ENCODE measurements at places on chromosomes 11 and 22.

DNA sequence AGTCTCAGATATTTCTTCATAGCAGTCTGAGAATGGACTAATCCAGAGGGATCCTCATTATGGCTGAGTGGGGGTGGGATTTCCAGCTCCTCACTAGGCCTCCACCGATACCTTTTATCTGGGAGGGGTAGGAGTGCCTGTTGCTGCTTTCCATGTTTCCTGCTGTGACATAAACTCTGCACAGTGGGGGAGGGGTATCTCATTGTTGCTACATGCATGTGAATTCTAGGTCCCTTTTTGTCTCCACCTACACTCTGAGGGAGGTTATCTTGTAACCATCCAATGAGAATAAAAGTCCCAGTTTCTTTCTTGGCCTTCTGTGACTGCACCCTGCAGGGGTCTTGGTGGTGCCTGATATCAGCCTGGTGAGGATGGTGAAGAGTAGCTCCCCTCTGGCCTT, 60.5 kb downstream of the ADAMTS15 start:
- DNase-seq = no peak

- DNase-seq = no peak
These were observed 41.7 kb downstream of the HORMAD2 start for GRCh38 chr22:30121960-30122359.

DNA sequence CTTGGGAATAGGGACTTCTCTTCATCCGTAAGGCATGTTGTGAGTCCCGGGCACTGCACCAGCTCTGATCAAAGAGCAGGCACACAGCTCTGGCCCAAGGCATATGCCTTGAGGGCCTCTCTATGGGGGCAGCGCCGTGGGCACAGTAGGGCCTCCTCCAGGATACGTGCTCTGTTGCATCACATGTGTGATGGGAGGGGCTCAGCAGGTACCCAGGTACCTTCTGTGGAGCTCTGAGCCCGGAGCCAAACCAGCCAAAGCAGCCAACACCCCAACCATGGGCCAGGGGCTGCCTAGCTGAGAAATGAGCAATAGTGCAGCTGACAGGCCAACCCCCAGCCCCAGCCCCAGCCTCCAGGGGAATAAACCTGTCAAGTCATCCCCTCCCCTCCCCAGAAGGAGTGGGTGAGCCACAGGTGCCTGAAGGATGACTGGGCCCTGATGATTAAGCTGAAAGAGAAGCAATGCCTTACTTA, 79.7 kb upstream of the SHISAL1 start:
- DNase-seq = no peak

DNA sequence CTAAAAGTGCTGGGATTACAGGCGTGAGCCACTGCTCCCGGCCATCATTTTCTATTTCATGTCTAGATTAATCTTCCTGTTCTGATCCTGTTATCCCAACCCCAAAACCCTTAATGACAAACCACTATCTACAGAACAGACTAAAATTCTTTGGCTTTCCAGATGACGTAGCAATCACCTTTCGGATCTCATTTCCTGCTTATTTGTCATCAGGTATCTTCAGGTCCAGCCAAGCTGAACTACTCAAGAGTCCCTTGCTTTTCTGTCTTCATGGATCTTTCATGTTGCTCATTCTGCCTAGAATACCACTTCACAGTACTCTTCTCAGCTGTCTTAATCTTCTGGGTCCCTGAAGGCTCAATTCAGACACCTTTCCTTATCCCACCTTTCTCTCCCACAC, 27.4 kb upstream of the IPO7 start:
- no peak for DNase-seq

GRCh38 chr11:35911013-35911412, 32.8 kb upstream of the LDLRAD3 start:
- no peak for DNase-seq

DNA sequence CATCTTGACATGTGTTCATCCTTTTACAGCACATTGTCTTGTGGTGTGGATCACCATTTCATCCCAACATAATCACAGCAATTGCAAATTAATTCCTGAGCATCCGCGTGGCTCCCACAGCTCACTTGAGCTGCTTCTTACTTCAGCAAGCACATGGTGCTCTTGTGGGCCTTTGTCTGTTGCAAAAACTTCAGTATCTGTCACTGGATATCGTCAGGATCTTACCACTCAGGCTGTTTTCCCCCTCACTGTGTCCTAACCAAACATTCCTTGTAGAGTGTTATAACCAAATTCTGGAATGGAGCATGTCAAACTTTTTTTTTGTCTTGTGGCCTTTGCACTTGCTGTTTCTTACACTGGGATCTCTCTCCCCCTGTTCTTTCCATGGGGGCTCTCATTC, 683.1 kb upstream of the ARHGAP42 start:
- DNase-seq = no peak

DNA sequence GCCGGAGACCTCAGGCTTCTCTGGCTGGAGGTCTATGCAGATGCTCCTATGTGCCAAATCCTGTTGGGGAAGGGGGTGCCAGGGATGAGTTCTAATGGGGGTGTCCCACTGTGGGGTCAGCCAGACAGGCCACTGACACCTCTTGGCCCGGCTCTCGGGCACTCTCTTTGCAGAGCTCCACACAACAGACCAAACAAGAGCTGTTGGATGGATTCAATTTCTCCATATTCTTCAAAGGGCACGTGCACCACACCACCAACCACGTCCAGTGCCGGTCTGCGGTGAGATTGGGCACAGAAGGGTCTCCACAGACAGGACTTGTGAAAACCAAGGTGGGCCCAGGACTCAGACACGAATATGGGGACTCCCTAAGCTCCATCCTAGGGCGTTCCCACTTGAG, 2.2 kb upstream of the RGL4 start:
- DNase-seq = no peak

- DNase-seq = peak; percentile 44
These were observed 30.8 kb downstream of the GNB1L start for GRCh38 chr22:19823902-19824211.

DNA sequence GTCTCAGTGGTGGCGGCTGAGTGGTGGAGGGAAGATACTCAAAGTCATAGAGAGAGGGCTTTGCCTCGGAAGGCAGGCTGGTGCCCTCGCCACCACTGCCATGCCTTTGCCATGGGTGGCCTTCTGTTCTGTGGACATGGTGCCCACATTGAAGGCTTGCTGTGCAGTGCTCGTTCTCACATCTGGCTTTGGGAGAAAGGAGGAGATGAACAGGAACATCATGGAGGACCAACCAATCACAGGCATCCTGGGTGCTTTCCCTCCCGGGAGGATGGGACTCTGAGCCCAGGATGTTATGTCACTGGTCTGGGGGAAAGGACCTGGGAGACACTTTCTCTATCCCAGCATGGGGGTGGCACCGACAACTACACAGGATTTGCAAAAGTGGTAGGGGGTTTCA, 82.3 kb upstream of the NARS2 start:
- DNase-seq = no peak

DNA sequence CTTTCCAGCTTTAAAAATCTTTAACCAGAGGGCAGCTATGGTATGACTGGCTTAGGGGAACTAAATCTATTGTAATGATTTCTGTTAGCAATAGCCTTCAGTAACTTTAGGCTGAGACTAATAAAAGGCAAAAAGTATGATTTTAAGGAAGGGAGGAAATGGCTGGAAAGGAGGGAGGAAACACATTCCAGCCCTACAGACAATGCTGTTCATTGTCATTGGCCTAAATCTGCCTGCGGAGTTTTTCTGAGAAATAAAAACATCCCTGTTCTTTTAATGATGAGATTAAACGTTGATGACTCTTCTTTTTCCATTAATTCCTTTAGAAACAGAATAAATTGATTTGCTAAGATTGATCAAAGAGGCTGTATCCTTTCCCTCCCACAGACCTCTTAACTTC, 99.6 kb upstream of the GRAMD1B start:
- no peak for DNase-seq

DNA sequence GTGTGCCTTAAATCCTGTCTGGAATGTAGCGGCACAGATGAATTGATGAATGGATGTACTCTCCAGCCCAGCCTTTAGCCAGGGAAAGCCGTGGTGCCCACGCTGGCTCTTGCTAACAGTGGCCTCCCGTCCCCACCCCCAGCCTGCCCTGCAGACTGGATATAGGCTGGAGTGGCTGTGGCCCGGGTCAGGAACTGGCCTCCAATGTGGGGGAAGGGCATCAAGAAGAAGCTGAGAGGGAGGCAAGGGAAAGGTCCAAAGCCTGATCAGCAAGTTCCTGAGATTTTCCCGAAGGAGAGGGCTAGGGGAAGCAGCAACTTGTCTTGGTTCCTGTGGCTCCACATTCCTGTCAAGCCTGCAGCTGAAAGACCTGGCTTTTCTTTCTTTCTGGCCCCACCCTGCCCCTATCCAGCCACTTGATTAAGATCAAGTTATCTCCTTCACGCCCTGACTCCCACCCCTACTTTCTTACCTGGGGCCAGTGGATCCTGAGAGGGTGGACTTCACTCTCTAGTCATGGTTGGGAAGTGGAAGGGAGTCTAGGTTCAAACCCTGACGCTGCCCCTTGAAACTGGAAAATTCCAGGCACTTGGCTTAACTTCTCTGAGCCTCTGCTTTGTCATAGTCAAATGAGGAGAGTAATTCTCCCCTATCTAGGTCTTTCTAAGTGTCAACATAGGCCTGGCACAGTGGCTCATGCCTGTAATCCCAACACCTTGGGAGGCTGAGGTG, 11.0 kb upstream of the MICALL1 start:
- no peak for DNase-seq

- no peak for DNase-seq
These were observed 40.2 kb upstream of the CFAP300 start for GRCh38 chr11:102006835-102007566.

DNA sequence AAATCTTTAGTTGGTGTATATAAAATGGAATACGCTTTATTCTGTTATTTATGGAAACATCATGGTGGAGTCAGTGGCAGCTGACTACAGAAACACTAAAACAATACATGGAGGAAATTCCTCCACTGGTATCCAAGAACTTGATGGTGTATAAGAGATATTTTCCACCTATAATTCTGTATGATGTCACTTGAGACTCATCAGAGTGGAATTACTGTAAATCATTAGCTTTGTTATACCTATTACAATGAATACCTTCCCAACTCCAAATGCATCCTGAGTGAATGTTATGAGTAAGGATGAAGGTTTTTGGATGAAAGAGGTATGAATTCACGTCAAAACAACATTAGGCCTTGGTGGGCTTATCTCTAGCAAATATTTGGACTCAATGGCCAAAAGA, 258.5 kb upstream of the SORL1-AS1 start:
- DNase-seq = no peak

DNA sequence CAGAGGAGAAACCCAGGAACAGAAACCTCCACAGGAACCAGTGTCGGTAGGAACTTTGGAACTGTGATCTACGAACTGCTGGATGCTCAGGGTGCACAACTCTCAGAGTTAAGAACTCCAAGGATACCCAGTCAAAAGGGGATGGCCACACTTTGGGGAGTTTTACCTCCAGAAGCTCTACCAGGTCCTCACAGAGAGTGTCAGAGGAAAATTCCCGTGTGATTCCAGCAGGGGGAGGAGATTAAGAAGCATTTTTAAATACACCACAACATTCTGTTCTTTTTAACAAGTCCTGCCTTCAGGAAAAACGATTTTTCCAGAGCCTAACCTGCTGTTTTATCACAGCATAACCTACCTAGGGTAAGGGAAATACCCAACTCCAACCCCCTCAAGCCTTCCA, 104.0 kb downstream of the SOX6 start:
- no peak for DNase-seq

- DNase-seq = no peak
These were observed 370.4 kb downstream of the FAT3 start for GRCh38 chr11:92595052-92595451.

GRCh38 chr11:16856022-16856471, 117.6 kb downstream of the C11orf58 start:
- DNase-seq = no peak

DNA sequence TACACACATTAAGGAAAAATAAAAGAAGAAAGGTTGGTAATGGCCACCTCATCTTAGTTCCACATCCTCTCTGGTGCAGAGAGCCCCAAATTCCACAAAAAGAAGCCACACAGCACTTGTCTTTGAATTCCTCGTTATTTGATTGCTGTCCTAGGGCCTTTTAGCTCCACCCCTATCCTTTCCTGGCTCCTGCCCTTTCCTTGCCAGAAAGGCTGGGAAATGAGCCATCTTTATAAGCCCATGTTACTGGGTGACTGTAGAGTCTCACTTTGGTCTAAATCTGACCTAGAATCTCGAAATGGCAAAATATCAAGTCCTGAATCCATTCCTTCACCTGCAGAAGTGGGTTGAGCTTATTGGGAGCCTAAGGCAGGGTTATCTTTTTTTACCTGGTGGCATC, 4.3 kb upstream of the TMEM132A start:
- DNase-seq = no peak

DNA sequence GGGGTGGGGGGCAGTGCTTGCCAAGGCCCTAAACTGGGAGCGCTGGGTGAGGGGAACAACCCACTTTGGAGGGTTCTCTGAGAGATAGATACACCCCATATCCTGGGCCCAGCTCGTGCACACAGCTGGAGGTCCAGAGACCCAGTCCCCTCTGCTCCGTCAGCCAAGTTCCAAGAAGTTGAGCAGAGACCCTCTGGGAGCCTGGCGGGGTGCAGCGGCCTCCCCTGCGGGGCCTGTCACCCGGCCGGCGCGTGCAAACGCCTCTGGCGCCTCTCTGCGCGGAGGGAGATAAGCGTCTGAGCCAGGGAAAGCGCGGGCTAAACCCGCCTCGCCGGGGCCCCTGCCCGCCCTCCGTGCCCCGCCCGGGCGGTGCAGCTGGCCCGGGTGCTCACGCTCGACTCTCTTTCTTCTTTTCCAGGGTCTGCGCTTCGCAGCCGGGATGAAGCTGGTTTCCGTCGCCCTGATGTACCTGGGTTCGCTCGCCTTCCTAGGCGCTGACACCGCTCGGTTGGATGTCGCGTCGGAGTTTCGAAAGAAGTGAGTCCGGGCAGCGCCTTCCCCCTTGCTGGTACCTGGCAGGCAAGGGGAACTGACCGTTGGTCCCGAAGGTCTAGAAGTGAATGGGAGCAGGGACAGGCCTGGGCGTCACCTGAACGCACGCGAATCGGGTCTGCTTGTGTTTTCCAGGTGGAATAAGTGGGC, 540 bp downstream of the ADM start:
- DNase-seq = peak; percentile 71

GRCh38 chr11:69817265-69818230, 1.7 kb downstream of the FGF3 start:
- peak; percentile 67 for DNase-seq

DNA sequence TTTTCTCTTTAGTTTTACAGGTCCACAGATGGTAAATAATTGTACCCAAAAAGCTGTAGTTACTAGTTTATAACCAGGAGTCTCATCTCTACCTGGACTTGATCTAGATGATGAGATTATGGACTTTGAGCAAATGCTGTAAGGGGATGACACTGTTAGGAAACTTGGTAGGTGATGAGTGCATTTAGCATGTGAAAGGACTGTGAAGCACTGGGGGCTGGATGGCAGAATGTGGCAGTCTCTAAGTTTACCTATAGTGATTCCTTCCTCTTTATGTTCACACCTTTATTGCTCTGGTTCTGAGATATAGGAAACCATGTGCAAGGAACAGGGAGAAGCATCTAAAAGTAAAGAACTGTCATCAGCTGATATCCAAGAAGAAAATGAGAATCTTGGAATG, 230.7 kb upstream of the CHORDC1 start:
- no peak for DNase-seq

DNA sequence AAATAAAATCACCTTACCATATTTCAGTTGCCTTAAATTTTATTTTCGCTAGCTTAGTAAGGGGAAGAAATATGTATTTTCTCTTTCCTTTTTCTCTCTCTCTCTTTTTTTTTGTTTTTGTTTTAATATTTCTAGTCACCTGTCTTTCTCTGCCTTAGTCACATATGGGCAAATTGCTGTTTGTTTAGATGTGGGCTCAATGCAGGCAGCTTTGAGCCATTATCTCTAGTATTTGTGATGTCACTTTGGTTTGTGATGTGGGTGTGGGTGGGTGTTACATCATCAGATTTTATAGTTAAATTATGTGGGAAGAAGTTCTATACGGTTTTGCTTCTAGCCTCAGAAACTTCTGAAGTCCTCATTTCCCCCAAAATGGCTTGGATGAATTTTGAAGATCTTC, at the start of gene C22orf31:
C22orf31 (minus strand) TSS at position 59 of the 400 bp plus-strand sequence; CDS start at position 20, 39 bp downstream.
- no peak for DNase-seq

Data from NB4 (cell line).